ENCODE measurements at places on chromosomes 6 and 20.

DNA sequence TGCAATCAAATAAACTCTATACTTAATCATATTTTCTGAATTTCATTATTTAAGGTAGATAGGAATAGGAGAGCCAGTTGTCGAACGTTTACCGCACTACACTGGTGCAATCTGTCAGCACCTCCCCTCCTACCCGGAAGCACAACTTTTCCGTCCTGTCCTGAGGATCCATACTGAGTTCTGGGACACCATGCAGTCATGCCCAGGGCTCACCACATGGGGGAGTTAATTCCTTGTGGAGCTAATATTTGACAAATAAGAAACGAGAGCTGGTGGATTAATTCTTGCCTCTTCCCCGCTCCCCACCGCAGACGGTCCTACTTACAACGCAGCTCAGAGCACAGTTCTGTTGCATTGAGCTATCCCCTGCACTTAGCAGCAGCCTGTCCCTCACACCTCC lies 107.7 kb upstream of the RALGAPA2 start:
- DNase-seq = no peak

- no peak for DNase-seq
Observed at GRCh38 chr6:20722455-20722854, 188.2 kb downstream of the CDKAL1 start.

DNA sequence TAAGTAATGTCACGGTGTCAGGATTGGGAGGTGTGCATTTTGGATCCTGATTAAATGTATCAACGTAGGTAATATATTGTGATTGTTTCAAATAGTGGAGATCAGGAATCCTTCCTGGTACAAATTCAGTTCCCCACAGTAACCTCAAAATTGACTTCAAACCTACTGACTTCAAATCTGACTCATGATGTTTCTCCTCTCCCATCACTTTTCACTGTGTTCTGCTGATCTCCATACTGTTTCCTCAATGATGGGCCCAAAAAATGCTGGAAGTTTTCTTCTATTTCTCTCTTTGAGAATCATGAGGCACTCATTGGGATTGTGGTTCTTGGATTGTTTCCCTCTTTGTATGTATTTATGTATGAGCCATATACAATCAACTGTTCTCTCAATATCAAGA lies 35.9 kb downstream of the LAMA2 start:
- DNase-seq = no peak

DNA sequence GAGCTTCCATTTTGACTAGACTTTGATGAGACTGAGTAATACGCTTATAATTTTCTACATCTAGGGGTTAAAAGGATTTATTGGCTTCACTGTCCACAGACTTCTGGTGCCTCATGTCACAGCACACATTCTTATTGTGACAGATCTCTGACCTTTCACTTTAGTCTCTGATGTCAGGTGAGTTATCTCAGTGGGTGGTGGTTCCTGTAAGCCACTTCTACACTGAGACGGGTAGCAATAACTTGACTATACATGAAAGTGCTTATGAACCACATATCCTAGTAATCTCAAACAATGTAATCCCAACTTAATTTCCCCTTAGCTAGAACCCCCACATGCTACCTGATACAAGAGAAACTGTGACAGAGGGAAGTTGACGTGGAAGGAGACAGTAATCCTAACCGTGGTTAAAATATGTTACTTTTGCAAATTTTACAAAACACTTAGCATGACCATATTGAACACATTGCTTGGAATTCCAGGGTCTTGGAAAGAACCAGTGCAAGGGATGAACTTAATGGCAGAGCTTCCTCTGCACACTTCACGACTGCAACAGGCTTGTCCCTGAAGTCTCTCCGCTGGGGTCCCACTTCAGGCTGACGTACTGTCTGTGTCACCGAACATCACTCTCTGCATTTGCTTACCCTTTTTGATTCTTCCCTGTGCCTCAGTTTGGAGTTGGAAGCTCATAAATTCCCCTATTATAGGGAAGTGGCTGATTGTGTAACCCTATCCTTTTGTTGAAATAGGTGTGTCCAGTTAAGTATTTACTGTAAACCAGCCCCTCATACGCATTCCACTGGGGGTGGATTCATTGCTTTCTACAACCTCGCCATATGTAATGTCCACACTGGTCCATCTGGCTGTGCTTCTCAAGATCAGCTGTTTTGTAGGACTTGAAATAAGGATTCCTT lies 6.4 kb upstream of the TRIM40 start:
- DNase-seq = no peak

- DNase-seq = no peak
Observed at GRCh38 chr6:21615504-21615903, 22.0 kb downstream of the SOX4 start.

DNA sequence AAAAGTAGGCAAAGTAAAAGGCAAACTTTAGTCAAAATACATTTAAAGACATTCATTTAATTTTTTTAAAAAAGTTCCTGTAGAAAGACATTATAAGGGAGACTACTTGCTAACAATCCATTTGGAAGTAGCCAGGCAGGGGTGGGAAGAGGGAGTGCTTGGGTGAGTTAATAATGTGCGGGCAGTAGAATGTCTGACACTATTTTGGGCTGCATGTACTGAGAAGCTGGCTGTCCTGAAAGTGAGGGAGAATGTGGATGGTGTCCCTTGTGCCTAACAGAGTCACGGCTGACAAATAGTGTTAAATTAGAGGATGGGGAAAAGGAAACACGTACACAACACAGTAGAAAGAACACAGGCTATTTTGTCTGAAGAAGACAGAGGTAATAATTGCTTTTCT lies 142.5 kb downstream of the LCA5 start:
- no peak for DNase-seq

DNA sequence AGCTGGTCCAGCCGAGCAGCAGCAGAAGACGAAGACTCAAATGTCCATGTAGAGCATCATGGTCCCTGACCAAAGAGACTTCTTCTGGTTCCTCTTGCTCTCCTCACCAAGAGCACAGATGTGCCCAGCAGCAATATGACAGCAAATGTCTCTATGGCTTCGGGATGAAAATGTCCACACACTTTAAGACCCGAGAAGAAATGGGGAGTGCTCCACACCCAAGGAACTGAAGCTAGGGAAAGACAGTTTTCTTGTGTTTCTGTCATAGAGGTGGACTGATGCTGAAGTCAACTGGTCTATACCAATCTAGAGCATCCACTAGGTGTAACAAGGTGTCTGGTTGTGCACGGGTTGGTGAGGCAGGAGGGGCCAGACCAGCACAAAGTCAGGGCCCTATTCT lies 4.5 kb upstream of the CPNE1 start:
- DNase-seq = no peak

DNA sequence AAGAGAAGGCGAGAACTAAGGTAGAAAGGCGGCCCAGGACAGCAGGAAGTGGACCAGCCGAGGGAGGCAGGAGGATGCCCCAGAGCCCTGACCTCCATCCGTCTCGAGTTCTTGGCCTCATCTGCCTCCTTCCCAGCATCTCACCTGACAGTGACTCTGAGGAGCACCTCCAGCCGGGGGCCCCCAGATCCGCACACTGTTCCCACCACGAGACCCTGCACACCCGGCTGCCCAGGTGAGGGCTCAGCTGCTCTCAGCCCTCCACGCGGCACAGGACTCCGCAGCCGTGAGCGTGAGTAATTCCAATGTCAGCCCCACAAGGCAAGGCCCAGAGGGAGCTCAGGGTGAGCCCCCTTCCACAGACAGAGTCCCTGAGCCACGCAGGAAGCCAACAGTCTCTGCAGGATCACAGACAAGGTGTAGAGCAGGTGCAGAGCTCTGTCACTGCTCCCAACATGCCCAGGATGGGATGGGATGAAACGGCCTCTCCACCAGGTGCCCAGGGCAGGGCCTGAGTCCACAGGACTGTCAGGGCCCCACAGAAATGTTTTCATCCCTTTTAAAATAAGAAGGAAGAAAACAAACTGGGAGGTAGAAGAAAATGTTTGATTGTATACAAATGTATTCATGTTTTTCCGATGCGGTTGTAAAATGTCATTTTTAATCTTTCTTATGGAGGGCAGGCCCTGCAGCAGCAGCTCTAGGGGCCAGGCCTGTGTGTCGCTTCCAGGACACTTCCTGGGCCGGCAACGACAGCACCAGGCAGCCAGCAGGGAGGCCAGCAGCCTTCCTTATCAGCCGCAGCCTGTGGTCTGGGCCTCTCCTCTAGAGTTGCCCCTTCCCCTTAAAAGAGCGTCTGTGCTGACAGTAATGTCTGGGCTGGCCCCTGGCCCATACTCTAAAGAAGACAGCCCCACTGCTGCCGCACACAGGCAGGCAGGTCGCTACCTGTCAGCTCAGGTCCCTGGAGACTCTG lies 66.9 kb downstream of the DLL1 start:
- DNase-seq = peak; percentile 17

- peak; percentile 86 for DNase-seq
Observed at GRCh38 chr6:31652925-31653724, 664 bp upstream of the BAG6 start.

- no peak for DNase-seq
Observed at GRCh38 chr6:137192821-137193220, 19.4 kb upstream of the IL22RA2 start.

- DNase-seq = no peak
Observed at GRCh38 chr6:84581494-84582259, 182.7 kb downstream of the TBX18 start.

DNA sequence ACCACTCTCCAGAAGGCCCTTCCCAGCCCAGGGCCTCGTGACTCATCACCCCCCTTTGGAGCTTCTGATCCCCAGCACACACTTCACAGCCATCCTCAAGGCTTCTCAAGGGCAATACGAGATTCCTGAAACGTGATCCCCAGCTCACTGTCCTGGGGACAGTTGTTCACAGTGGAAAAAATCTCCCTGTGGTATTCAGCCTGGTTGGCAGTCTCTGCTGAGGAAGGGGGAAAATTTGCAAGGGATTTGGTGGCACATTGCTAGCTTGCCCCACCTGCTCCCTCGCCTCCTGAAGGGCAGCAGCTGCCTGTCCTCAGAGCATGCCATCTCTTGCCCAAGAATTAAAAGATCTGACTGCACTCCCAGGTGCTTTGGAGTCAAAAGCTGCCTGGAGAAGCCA lies 20.7 kb upstream of the PKHD1 start:
- DNase-seq = no peak

GRCh38 chr6:145632971-145633370 lies 102.3 kb downstream of the EPM2A start:
- no peak for DNase-seq

DNA sequence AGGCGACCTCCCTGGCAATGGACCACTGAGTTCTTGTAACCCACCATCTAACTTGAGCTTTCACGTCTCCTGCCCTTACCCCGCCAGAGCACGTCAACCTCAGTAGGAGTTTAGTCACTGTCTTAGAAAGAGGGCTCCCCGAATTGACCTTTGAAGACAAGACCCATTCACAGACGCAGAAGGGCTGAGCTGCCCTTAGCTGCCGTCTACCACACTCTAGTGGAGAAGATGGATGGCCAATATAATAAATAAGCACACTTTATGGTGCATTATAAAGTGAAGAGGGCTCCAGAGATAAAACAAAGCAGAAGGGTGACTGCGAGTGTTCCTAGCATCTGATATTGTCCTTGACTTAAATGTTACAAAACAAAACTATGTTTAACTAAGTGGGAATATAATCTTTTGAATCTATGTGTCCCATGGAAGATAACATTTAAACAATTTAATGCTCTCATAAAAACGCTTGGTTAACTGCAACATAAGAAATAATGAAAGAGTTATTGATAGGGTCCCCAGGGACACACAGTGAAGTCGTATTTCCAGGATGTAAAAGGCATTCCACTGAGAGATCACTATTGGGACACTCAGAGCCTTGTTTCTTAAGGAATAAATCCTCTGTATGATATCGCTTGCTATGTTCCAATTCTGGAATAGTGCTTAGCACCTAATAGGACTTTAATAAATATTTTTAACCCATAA lies 261.1 kb downstream of the THBS2 start:
- no peak for DNase-seq

GRCh38 chr6:168370310-168370991 lies 50.9 kb upstream of the DACT2 start:
- DNase-seq = peak; percentile 86

DNA sequence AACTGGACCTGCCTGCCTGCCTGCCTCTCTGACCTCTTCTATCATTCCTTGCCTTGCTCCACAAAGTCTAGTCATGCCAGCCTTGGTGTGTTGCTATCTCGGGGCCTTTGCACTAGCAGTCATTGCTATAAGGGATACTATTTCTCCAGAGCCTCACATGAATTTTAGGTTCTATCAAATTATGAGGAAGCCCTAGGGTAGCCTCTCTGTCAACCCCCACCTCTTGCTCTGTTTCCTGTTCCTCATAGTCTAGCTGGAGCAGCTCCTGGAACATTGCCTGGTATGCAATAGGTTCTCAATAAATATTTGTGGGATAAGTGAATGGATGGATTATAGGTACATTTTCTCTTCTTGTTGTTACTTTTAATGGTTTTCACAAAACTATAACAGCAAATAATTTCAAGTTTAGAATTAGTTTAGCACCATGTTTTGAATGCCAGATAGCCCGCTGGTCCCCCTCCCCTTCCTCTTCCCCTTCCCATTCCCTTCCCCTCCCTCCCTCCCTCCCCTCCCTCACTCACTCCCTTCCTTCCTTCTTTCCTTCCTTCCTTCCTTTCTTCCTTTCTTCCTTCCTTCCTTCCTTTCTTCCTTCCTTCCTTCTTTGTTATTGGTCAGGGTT lies 46.9 kb upstream of the DTNBP1 start:
- DNase-seq = no peak

DNA sequence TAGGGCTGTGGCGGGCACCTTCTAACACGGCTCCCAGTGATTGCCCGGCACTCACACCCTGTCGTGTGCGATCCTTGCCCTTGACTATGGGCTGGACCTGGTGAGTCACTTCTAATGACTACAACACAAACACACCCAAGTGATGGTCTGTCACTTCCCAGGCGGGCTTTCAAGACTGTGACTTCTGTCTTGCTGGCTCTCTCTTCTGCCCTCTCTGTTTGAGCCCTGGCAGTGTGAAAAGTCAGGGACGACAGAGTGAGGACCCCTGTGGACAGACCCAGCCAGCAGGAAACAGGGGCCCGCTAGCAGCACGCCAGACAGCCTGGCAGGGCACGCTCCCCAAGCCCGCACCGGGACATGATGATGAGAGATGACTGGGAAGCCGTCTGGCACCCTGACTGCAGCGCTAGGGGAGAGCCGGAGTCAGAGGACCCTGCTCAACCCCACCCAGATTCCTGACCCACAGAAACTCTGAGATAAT lies 43.0 kb downstream of the KIF16B start:
- DNase-seq = no peak

GRCh38 chr6:109978174-109979032 lies at the start of gene GPR6:
TSS of gene GPR6 (plus strand) at chr6:109978311. CDS start at chr6:109979113, 802 bp downstream.
- peak; percentile 79 for DNase-seq

GRCh38 chr20:44516491-44516890 lies 5.4 kb downstream of the SERINC3 start:
- no peak for DNase-seq

- DNase-seq = no peak
Observed at GRCh38 chr20:5590899-5591298, 159.3 kb upstream of the SHLD1 start.

DNA sequence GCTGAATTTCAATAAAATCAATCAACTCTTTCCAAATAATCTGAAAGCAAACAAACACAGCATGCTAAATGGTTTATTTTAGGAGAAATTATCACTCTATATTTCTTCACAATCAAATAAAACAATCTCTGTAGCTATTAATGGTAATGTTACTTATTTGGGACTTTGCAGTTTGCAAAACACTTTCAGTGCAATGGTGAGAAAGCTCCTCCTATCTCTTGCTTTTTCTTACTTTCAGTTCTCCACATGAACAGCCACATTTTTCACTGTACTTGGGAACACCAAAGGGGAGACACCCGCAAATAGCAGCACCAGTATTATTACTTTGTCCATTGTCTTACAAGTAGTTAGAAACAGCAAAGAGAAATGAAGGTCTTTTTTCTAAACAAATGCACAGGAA lies 92.4 kb downstream of the DST start:
- no peak for DNase-seq

Data from left ventricle myocardium superior (tissue), 1 donor.